ENCODE measurements at places on chromosomes 2 and 18. TPM values are rescaled to one million over a fixed set of nuclear protein-coding genes. Genes with fewer than 3 reads are reported as not detected.

Gene PMS1
- 8.7 TPM for polyA plus RNA-seq

Gene MBP
- polyA plus RNA-seq = 9.5 TPM

Gene GPR39
- 8.0 TPM for polyA plus RNA-seq

DNA sequence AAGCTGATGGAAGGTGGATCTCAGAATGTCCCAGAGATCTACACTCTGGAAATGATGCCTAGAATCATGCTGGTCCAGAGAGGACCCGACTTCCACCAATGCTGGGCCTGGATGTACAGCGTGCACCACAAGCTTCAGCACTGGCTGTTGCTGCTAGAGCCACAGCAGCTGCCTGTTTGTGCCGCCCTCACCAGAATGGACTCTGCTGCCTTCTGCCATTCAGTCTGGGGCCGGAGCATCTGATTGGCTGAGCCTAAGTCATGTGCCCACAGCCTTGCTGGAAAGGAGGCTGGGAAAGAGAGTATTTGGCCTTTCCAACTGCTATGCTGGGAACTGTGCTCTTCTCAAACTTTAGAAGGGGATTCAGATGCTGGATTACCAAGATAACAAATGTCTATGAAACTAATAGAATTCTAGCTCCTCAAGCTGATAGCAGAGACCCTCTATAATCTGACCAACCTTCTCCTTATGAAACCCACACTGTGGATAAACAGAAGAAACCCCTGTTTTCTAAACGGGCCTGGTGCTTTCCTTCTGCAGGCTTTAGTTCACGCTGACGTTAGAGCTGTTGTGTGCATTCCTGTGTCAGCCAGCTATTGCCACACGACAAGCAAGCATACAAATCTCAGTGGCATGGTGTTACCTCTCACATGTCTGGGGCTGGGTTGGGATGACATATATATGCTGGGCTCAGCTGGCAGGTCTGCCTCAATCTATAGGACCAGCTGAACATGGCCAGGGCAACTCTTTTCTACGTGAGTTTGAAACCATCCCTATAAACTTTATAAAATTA, 4.1 kb upstream of the LOXHD1 start:
- DNase-seq = no peak

DNA sequence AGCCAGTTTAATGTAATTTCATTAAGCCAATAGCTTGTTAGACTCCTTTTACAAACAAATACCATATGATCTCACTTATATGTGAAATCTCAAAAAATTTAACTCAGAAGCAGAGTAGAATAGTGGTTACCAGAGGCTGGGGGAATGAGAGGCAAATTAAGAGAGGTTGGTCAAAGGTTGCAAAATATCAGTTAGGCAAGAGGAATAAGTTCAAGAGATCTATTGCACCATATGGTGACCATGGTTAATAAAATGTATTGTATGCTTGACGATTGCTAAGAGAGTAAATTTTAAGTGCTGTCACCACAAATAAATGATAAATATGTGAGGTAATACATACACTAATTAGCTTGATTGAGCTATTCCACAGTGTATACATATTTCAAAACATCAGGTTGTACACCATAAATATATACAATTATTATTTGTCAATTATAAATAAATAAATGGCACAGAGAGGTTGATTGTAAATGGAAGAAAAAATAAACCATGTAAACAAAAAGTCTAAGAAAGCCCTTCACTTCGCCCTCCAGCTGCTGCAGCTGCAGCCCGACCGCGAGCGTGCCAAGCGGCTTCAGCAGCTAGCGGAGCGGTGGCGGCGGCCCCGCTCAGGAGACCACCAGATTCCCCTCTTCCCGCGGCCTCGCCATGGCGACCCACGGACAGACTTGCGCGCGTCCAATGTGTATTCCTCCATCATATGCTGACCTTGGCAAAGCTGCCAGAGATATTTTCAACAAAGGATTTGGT, 23.0 kb upstream of the ACTR2 start:
- DNase-seq = no peak

Measured in foreskin keratinocyte (primary cell).